ENCODE measurements at places on chromosomes 7 and 10.

- DNase-seq: no peak
These were observed 104.9 kb upstream of the C7orf33 start for GRCh38 chr7:148485618-148486017.

DNA sequence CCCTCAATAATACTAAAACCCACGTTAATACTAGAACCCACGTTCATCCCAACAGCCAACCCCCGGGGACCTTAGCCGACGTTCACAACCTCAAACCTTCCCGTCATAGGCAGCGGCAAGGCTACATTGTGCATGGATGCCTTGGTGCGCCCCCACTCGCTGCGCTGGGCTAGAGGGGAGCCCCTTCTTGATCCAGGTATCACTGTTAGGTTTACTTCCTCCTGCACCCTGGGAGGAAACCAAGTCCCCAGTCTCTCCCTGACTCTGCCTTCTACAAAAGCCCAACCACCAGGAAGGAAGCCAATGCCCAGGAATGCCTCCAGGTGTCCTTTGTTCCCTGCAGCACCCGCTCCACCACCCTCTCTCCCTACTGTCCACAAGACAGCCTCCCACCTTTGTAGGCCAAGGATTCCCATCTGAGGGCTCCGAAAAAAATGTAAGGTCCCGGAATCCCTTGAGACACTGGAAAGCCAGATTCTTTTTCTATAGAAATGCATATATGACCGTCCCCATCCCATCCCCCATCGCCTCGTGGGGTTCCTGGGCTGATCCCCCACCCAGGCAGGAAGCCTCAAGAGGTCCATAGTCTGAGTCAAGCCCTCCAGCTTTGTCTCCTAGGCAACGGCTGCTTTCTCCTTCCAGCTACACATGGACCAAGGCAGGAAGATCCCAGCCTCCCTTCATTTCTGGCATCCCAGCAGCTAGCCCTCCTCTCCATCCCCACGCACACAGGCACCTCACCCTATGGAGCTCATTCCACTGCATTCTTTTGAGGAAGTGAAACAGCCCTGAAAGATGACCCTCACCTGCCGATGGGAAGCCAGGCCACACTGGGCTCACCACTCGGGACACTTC is 25.2 kb downstream of the CTBP2 start:
- no peak for DNase-seq

DNA sequence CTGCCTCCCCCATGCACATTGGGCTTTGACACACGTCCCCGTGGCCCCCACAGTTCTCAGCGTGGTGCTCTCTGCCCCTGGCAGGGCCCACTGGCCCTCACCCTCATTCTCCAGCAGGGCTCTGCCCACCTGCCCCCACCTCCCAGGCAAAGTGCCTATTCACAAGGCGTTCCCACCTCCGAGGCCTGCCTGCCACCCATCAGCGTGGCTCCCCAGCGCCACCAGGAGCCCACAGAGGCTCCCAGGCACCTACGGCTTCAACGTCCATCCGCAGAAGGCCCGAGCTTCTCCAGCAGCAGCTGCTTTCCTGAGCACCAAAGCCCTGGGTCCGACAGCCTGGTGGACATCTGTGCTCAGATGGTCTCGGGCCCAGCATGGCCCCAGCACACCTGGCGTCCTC is 211.8 kb upstream of the PPP2R2D start:
- peak; percentile 19 for DNase-seq

DNA sequence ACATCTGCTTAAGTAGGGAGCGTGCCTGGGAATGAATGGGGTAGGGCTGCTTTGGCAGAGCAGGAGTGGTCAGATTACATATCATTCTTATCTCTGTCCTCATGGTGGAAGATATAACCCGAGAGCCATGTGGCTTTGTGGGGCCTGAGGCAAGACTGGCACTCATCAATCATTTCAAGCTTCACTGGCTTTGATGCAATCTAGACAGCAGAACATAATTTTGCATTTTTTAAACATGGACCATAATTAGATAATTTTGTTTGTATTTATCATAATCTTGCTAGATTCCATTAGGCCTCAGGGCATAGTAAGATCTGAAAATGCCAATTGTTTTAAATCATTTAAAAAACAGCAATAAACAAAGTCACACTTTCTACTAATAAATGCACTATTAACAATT is 480.3 kb downstream of the NXPH1 start:
- no peak for DNase-seq

DNA sequence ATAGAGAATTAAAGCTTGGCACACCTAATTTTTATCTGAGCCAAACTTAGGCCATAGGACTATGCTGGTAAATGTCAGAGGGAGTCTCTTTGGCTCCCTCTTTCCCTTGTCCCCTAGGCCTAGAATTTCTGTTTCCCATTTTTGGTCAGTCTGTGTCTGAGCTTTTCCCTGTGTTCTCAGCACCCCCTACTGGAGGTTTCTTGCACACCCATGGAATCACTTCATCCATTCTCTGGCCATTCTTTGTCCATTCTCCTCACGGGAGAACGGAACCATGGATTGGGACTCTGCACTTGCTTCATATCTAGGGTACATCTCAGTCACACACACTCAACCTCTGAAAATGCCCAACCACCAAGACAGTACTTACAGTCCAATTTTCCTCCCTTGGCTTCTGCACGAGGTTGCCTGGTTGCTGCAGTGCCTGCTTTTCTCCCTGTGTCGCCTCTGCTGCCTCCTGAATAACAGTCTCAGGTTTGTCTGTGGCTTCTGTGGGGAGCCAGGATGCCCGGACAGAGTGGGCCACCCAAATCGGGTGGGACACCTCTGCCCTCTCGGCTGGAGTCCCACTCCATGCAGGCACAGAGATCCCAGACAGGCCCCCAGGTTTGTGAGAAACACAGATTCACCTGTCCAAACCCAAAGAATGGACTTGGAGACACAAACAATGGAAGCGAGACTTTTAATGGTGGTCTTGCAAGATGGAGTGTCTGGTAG is 35.1 kb upstream of the DNAH11 start:
- DNase-seq: peak; percentile 17

DNA sequence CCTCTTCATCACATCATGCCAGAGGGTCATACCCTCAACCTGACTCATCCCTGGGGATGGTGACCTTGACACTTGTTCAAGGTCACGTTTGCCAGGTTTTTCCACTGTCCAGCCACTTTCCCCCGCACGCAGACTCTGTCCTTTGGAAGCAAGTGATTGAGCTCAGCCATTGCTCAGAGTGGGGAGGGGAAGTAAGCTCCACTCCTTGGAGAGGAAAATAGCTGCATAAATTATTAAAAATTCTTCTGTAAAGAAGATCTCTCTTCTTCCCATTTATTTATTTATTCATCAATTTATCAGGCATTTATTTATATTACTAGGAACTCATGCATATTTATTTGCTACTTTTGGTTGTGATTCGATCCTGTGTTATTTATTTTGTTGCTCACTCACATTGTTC is 88.0 kb downstream of the GLRX3 start:
- DNase-seq: no peak

All from HuH-7 (cell line).